ENCODE measurements at places on chromosomes 6 and 20.

DNA sequence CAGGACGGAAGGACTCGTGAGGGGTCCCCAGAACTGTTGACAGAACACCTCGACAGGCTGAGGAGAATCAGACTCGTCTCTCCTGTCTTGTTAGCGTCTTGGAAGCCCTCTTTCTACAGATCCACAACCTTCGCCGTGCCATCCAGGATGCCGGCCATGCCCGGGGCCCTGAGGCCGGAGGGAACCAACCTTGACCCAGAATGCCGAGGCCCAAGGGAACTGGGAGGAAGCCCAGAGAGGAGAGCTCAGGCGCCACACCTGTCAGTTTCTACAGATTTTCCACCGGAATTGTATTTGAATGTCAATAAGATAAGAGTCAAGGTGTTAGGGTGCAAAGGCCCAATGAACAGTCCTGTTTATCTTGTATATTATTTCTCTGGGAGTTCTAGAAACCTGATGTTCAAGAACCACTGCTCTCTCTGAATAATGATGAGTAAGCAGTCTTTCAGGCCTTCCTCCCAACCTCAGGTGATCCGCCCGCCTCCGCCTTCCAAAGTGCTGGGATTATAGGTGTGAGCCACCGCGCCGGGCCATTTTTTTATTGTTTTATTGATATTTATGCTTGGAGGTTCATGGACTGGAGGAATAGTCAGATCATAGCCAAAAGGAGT is 799 bp upstream of the ME1 start:
- DNase-seq, result no peak

DNA sequence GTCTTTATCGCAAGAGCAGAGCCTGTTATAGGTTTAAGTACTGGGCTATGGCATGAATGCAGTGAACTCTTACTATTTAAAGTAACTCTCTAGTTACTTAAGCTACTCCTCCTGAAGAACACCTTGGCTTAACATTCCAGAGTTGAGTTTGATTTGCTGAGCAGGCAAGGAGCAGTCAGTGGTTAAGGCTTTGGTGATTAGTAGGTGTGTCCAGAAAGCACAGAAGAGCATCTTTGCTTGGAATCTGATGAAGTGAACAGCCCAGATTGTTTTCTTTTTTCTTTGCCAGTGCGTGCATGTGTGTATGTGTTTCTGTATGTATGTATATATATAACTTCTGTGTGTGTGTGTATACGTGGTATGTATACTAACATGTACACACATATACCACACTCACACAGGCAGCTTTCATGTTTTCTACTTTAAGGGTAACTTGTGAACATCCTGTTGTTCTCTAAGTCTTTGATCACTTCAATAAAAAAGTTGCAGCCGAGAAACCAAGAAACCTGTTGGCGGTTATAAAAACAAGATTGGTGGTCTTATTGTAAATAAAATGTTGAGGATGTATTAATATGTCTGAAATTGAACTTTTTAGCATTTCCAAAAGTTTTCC is 56.2 kb upstream of the TULP4 start:
- DNase-seq, result no peak

DNA sequence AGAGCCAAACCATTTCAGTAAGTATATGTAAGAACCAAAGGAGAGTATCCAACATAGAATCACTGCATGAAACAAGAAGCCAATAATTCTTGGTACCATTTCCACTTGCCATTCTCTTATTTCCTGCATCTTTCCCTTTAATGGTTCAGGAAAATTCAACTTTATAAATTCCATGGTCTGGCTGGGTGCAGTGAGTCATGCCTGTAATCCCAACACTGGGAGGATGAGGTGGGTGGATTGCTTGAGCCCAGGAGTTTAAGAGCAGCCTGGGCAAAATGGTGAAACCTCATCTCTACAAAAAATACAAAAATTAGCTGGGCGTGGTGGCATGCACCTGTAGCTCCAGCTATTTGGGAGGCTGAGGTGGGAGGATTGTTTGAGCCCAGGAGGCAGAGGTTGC is 21.2 kb downstream of the NHLRC1 start:
- no peak for DNase-seq

DNA sequence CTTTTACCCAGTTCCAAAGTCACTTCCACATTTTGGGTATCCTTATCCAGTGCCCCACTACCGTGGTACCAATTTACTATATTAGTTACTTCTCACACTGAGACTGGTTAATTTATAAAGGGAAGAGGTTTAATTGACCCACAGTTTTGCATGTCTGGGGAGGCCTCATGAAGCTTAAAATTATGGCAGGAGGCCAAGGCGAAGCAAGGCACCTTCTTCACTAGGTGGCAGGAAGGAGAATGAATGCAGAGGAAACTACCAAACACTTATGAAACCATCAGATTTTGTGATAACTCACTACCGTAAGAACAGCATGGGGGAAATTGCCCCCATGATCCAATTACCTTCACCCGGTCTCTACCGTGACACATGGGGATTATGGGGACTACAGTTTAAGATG is 106.7 kb upstream of the SAMD5 start:
- DNase-seq, result no peak

DNA sequence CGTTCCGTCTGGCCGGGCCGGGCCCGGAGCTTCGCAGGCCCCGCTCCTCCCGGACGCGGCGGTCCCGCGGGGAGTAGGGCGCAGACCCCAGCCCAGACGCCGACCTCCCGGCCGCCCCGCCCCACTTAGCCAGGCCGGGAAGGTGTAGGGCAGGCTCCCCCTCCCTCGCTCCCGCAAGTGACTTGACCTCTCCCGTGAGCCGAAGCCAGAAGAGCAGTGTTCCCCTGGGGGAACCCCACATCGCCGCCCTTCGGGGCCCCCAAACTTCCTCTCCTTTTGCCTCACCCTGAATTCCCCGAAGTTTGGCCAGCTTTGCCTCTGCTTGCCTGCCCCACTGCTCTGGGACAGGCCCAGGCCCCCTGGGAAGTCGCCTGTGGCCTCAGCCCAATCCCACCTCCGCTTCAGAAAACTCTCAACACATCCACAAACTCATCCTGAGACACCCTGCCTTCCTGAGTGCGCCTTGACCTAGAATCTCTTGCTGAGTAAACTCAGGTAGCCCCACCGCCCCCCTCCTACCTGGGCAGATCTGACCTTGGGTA is 524 bp upstream of the NOL4L start:
- peak; percentile 62 for DNase-seq
